ENCODE measurements at places on chromosomes 11 and 22. TPM values are rescaled to one million over a fixed set of nuclear protein-coding genes. Genes with fewer than 3 reads are reported as not detected.

DNA sequence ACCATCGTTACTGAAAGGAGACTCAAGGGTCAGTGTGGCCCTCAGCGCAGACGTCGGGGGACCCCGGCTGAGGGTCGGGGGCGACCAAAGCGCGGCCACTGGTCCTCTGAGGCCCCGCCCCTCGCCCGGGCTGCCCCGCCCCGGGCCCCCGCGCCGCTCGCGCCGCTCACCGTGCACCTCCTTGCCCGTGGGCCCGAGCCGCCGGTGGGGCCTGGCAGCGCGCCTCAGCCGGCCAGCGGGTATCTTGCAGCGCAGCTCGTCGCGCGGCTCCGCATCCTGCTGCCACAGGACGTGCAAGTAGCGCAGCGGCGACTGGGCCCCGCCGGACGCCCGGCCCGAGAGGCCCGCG lies 419 bp downstream of the ANKRD54 start:
- DNase-seq, result peak; percentile 69

- DNase-seq, result no peak
Measured at GRCh38 chr22:45321827-45322226, 12.1 kb downstream of the FAM118A start.

DNA sequence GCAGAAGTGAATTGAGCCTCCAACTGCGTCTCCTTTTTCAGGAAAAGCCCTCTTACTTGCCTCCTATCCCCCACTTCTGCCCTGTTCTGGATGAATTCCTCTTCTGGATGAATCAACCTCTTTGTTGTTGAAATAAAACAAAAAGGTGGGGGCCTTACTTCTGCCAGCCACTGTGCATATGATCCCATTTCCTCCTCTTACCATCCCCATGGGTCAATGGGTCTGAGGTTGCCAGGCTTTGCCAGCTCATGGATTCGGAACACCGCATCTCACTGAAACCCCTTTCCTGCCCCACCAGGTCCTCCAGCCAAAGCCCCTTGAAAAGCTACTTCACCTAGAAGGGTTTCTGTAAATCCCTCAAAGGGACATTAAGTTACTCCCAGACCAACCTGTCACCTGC lies 3.7 kb upstream of the CHST1 start:
- peak; percentile 10 for DNase-seq

Gene DHCR7
- 320 TPM for total RNA-seq

Gene ADSL
- 20.1 TPM for total RNA-seq

DNA sequence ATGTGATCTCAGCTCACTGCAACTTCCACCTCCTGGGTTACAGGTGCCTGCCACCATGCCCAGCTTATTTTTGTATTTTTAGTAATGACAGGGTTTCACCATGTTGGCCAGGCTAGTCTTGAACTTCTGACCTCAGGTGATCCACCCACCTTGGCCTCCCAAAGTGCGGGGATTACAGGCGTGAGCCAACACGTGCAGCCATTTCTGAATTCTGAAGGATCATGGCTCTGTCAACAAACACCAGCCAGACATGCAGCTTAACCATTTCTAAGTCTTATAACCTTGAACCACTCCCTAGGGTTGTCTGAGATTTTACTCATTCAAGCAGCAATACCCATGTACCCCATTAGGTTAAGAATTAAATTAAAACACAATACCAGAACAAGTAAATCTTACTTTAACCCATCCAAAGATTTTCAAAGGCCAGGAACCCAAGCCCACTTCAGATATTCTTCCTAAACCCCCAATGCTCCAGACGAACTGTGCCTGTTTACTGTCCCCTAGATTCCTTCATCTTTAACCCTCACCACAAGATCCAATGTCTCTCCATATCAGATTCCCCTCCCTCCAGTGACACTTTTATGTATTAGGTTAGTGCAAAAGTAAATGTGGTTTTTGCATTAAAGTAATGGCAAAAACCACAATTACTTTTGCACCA lies 4.0 kb downstream of the RPS13 start:
- no peak for DNase-seq

Gene FZD4
- 12.5 TPM for total RNA-seq

- DNase-seq, result no peak
Measured at GRCh38 chr22:22318723-22319465, 74.3 kb downstream of the VPREB1 start.

GRCh38 chr11:114188851-114189570 lies 107.2 kb upstream of the NNMT start:
- DNase-seq, result no peak

DNA sequence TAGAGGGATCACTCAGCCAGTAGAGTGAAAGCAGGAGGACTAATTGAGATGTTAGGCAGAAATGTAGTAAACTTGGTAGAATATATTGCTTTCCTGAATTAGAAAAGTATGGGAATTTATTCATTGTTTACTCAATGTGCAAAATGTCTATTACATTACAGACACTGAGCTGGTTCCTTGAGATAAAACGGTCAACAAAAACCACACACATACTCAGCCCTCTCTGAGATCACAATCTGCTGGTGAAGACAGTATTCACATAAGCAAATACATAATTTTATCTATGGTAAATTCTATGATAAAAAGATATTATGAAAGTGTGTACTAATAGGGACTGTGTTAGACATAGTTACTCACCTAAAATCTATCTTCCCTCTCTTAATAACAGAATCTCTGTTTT lies 833.5 kb downstream of the KCNA4 start:
- DNase-seq, result no peak

GRCh38 chr11:75260396-75261170 lies 20.0 kb downstream of the TPBGL start:
- DNase-seq, result peak; percentile 11

DNA sequence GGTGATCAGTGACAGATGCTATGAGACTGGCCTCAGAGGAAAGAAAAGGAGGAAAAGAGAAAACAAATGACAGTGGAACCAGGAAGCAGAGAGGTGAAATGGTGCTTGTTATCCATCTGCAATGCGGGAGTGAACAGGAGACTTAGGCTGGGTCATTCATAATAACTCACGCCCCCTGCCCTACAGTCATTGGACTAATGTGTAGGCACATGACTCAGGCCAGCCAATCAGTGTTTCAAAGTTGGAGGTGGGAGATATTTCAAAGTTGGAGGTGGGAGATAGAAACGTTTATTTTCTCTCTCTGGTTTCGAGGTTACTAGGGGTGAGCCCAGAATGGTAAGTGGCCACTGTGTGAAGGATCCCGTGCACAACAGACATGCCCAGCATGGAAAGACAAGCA lies 30.3 kb downstream of the SLC22A6 start:
- no peak for DNase-seq

Gene SLC43A3
- total RNA-seq, result 240 TPM

GRCh38 chr11:80096736-80097135 lies 655.9 kb upstream of the TENM4 start:
- no peak for DNase-seq

DNA sequence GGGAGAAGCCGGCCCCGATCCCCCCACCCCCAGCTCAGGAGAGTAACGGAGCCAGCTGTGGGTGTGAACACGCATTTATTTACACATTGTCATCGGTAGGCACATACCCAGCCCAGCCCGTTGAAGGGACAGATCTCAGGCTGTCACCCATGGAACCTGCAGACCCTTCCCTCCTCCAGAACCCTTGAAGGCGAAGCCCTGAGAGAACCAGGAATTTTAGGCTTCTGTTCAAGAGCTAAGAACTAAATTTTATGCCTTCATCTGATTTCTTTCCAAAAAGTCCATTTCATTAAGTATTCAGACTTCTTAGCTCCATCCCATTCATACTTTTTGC lies 379 bp upstream of the BRMS1 start:
- DNase-seq, result no peak

DNA sequence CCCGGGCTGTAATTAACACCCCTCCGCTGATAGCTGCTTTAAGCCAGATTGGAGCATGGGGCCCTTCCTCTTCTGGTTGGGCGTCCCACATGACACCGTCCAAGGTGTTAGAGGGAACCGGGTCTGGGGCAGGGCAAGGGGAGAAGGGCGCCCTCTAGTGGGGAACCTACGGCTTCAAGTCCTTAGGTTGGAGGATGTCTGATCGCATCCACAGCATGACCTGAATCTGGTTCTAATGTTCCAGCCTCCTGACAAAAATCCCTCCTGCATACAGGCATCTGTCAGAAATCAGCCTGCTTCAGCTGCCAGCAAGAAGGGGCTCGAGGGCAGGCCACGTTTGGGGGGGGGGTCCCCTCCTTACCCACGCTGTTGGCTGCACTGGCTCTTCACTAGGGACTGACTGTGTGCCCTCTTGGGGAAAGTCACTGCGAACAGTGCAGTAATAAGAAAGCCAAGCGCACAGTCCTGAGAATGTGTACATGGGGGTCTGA lies 94.2 kb upstream of the TBCEL start:
- no peak for DNase-seq

Gene KREMEN1
- total RNA-seq, result 1.9 TPM

DNA sequence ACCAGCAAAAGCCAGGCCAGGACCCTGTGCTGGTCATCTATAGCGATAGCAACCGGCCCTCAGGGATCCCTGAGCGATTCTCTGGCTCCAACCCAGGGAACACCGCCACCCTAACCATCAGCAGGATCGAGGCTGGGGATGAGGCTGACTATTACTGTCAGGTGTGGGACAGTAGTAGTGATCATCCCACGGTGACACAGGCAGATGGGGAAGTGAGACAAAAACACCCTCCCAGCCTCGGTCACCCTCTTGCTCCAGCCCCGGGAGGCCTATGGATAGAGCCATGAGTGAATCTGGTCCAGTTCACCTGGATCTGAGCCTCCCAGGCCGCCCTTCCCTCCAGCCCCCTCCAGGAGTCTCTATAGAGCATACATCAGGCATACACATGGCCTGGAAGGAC lies 115.2 kb upstream of the IGLL5 start:
- no peak for DNase-seq

GRCh38 chr11:119832202-119832935 lies 103.4 kb upstream of the NECTIN1 start:
- no peak for DNase-seq

DNA sequence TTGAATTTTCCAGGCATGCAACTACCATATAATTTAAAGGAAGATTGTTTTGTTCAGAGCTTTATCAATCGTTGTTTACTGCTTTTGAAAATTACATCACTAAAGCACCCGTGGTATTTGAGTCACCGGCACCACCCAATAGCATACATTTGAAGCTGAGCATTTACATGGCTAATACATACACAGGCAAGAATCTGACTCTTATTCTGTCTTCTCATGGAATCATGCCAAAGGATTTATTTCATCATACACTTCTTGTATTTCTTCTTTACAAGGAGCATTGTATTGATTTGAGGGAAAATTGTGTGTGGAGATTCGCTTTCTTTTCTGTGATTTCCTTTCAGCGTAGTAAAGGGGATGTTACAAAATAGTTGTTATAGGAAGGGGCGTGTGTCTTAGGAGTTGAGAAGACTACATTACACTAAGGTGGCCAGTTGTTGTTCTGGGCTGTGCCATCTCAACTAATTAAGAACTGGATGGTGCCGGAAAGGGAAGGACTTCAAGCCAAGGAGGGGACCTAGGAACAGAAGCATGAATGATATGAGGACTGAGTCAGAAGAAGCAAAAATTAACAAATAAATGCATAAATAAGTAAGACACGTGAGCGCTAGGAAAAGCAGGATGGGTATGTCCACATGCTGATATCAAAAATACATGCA lies 12.9 kb upstream of the CD3E start:
- no peak for DNase-seq

GRCh38 chr11:122242731-122243130 lies 126.7 kb upstream of the BLID start:
- DNase-seq, result no peak

DNA sequence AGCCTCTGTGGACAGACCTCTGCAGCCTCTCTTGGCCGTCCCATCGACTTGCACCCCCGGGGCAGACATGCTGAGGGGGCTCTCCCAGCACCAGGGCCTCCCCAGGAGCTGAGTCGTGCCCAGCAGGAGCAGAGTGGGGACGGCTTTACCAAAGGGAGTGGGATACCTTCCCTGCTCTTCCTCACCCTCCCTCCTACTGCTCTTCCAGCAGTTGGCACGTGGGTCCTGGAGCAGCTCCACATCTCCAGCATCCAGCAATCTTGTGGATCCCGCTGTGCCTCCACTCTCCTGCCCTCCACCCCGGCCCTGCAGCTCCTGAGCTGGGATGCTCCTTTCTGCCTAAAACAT lies 854.0 kb downstream of the BRD1 start:
- DNase-seq, result no peak

- DNase-seq, result peak; percentile 63
Measured at GRCh38 chr11:12963792-12964536, 45.2 kb upstream of the RASSF10 start.

Gene BRD1
- total RNA-seq, result 9.3 TPM

Gene NUDT8
- 12.7 TPM for total RNA-seq
